ENCODE measurements at places on chromosomes 4 and X.

- DNase-seq: no peak
Measured at GRCh38 chr4:29423836-29424721, 1296.1 kb upstream of the PCDH7 start.

DNA sequence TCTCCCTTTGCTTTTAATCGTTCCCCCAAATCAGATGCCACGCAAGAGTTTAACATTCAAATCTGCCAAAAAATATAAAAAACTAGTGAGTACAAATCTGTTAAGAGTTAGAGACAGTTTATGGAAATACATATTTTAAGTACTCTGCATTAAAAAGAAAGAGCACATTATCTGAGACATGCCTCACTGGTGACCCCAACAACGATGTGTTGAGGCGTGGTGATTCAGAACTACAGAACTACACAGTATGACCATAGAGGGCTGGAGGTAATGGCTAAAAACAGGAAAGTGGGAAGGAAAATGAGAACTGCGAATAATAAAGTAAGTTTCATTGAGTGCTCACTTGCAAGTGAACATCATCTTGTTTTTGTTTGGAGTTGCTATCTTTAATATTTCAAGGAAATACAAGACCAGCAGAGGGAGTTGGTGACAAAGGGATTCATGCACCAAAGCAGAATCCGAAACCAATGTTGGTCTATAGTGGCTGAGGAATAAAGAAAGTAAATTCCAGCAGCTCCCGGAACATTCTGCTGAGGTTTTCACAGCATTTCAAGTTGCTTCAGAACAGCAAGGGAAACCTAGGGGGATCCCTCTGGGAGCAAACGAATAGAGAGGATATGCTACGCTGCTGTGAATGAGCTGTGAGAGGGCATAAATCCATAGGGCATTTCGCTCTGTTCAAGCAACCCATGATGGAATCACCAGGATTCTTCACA, 92.2 kb downstream of the DCHS2 start:
- DNase-seq: no peak

DNA sequence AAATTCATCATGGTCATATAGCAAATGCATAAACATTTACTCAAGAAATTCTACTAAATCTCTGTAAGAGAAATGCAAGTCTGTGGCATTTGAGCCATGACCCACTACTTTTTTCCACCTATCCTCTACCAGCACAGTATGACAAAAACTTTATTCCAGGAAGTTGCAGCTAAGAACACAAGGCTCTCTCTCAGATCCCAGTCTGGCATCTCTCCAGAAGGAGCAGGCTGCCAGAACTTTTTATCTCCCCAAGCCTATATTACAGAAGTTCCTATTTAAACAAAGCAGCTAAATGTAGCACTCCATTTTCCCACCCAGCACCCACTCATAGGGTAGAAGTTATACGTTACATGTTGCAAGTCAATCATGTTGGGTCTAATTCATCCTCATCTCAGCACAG, 49.3 kb upstream of the EPGN start:
- DNase-seq: no peak

DNA sequence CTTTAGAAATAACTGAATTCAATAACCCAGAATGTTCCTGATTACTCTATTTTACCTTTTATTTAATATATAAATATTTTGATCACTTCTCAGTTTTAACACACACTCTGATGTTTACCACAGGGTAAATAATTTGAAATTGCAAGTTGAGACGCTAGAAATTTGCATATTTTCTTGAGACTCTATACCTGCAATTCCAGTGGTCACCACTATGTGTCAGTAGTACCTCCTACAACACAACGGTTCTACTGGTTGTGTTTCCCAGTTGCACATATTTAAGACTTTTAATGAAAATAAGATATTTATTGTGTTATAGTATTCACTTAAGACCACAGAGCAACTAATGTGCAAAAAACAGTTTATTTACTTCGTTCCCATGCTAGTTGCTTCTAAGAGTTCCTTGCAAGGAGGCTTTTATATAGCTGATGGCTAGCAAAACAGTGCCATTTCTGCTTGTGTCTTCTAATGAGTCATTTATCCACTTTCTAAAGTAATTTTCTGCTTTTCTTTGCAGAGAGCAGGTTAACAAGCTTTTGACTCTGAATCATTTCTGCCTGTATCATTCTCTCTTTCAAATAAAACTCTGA, 98.9 kb upstream of the PDLIM3 start:
- DNase-seq: no peak

DNA sequence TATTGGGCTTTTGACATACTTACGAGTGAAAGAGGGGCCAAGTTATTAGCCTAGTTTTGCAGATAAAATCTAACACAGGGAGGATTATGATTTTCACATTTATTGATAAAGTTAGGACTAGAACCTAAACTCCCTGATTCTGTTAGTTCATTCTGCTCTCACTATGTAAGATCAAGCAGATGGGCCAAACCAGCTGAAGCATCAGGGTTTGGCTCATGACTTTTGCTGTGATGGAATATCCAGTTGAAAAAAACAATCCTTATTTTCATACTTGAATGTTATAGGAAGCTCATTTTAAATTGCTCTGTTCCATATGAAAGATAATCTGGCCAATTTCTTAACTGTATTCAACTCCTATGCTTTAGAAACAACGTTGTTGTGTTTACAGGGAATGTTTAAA, 21.2 kb downstream of the SPRY1 start:
- no peak for DNase-seq

DNA sequence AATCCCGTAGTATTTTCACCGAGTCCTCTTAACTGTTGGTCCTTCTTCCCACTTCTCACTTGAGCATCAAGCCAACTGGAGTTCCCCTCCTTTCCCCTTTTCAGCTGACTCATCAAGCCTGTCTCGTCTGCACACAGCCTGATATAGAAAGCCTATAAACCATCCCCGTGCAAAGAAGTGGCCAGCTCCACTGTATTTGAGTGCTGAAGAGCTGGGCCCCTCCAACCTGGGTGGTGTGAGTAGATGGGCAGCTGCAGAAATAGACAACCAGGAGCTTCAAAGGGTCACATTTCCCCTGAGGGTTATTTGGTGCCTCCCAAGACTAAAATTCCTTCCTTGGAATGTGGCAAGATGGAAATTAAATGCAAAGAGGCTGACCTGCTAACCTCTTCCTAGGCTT, 199.7 kb downstream of the HS6ST2 start:
- DNase-seq: no peak

DNA sequence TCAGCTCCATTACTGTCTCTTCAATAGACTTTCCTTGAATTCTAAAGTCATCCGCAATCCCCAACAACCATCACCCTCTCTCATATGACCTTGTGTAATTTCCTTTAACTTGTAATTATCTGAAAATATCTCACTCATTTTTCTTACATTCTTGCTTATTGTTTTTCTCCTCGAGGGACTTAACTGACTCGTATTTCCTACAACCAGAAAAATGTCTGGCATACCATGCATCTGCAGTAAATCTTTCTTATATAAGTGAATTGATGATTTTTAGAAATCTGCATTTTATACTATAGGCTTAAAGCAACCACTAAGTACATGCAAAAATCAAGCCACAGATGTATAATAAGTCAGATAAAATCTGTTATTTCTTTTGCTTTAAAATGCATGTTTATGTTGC, 276.7 kb downstream of the UNC5C start:
- DNase-seq: no peak

GRCh38 chr4:17851959-17852358, 41.2 kb downstream of the NCAPG start:
- no peak for DNase-seq

DNA sequence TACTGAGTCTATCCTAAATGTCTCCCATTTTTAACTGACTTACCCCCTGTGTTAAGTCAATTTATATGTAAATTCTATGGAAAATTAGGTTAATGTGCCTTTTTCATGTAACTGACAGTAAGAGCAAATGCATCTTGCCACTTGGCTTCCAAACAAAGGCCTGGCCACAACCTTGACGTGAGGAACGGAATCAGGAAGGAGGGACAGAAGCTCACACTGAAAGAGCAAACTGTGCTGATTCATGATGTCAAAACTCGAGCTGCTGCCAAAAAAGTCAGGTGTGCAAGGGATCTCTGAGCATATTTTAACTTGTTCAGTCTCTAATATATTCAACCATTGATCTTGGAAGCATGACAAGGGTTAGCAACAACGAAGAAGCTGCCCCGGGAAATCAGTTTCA, 35.8 kb downstream of the GPM6A start:
- no peak for DNase-seq
